Upper lobe of right lung (tissue), 1 donor: ENCODE measurements at places on chromosomes 4 and X.

DNA sequence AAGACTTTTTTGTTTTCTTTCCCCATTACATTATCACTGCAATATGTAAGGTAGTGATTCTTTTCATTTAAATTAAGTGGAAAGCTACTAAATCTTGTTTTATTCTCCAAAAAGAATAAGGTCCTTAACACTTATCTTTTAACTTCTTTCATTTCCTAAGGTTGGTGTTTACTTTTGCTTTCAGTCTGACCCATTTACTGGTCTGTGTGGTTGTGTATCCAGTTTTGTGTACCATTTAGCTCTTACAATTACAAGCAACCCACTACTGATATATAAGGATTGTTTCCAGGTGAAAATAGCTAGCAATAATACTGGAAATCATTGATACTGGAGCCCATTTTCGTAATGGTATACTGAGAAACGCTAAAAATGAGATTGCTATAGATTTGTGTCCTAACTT is 123.1 kb upstream of the CXorf66 start:
- no peak for DNase-seq

- DNase-seq = no peak
These were observed 118.1 kb downstream of the ATXN3L start for GRCh38 chrX:13201605-13202219.

GRCh38 chr4:187849556-187850225 is 145.9 kb upstream of the ZFP42 start:
- DNase-seq = no peak

DNA sequence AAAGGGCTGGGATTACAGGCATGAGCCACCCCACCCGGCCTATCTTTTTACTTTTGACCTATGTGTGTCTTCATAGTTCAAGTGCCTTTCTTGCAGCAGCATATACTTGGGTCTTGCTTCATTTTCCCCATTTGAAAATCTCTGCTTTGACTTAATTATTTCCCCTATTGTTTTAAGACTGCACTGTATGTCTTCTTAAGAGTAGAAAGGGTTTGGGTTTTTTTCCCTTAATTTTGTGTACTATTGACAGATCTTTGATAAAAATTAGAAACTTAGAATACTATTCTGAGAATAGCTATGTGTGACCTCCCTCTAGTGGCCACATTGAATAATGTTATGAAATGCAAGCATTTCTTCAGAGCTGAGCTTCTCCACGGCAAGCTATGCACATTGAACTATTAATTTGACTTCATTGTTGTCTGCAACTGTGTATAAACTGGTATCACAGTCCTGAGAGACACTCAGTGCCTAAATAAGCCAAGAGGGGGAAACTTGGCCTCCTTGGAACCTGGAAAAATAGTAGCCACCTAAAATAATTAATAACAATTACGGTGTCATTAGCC is 8.7 kb upstream of the SLC25A4 start:
- no peak for DNase-seq

DNA sequence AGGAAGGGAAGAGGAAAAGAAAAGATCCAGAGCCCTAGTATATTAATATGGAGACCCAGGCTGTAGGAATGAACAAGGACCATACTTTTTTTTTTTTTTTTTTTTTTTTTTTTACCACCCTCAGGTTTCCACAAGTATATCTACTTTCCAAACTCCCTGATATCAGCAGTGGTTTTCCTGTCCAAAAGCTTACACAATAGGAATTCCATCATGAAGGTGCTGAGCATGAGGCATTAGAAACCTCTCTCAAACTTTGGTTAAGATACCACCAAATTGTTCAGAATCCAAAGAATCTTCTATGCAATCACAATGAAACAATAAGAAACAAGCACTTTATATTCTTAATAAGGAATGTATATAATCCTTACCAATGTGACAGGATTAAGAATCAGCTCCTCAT is 26.5 kb downstream of the RPS6KA3 start:
- no peak for DNase-seq
